ENCODE measurements at places on chromosomes 16 and 17.

DNA sequence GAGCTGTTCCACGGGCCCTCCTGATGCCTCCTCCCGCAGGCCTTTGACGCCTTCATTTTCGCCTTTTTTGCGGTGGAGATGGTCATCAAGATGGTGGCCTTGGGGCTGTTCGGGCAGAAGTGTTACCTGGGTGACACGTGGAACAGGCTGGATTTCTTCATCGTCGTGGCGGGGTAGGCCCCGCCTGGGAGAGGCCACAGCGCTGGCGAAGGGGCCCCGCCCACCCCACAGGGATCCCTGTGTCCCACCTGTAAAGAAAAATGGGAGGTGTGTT is 29.7 kb downstream of the TPSG1 start:
- DNase-seq: no peak

GRCh38 chr17:47884905-47885730 is 10.9 kb upstream of the SP2 start:
- no peak for DNase-seq

DNA sequence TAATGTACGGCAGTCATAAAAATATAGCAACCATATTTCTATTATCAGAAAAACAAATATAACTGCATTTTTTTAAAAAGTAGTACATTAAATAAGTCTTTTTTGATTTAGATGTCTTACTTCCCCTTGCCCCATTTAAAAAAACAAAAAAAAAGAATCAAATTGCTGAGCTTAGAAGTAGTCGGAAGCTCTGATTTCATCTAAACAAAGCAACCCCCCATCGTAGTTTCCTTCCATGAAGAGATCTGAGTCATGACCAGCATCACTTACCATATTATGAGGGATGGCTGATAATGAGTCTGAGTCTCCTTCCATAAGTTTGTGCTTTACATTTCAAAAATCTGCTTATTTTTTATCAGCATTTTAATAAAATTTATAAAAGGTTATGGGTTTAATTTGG is 86.2 kb downstream of the ITFG1 start:
- no peak for DNase-seq

- no peak for DNase-seq
Measured at GRCh38 chr16:88842308-88842756, 14.4 kb downstream of the GALNS start.

- DNase-seq: no peak
Measured at GRCh38 chr16:66155933-66156332, 210.6 kb upstream of the CDH5 start.

DNA sequence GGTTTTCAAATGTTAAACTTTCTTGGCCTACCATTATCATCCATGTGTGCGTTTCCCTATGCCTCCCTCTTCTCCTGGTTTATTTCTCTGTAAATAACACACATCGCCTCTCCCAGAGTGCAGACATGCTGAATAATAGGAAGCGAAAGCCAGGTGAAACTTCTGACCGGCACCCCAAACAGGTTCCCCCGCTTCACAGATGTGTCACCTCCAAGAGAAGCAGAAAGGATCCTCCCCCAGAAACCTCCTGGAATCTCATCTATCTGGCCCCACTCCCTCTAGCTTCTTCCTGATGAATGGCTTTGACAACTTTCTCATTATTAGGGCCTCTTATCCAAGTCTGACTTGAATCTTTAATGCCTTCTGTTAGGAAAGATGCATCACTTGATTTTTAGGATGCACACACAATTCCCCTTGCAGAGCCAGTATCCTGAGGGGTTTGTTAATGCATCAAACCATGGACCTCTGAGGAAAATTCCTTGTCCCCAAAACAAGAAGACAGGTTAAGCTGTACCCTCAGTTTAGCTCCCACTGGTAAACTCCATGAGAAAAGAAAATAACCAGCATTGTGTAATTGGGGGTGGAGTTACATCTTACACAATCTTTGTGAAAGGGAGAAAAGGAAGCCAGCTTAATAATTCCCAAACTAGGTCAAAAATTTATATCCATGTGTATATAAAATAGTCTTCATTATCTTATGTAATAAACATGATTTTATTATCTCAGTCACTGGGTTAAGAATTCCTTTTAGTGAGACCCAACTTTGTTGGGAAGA is 20.1 kb upstream of the HYDIN start:
- peak; percentile 1 for DNase-seq

GRCh38 chr16:9114842-9115241 is 23.4 kb downstream of the HAPSTR1 start:
- no peak for DNase-seq

GRCh38 chr16:66900721-66901441 is 17.8 kb downstream of the CDH16 start:
- DNase-seq: no peak

DNA sequence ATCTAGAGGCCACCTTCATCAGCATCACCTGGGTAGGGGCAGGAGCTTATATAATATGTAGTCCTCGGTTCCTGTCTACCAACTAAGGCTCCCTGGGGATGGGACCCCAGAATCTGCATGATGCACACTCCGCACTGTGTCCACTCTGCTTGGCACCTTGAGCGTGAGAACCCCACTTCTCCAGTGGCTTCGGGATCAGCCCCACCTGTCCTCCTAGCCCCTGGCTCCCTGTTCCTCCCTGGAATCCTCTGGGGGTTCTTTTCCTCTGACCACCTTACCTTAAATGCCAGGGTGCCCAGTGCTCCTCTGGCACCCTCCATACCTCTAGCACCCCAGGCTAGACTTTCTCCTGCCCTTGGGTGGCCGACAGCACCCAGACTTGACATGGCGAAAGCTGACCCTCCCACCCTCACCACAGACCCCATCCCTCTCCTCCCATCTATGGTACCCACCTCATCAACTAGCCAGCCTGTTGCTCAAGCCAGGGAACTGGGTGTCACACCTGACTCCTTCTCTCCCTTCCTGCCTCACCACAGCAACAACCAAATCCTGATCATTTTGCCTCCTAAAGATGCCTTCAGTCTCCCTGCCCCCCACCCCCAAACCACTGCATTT is 2.8 kb upstream of the NXPH3 start:
- no peak for DNase-seq

GRCh38 chr17:7218758-7219157 is 878 bp downstream of the DLG4 start:
- no peak for DNase-seq

- no peak for DNase-seq
Measured at GRCh38 chr16:27561216-27561615, 11.3 kb downstream of the KATNIP start.

DNA sequence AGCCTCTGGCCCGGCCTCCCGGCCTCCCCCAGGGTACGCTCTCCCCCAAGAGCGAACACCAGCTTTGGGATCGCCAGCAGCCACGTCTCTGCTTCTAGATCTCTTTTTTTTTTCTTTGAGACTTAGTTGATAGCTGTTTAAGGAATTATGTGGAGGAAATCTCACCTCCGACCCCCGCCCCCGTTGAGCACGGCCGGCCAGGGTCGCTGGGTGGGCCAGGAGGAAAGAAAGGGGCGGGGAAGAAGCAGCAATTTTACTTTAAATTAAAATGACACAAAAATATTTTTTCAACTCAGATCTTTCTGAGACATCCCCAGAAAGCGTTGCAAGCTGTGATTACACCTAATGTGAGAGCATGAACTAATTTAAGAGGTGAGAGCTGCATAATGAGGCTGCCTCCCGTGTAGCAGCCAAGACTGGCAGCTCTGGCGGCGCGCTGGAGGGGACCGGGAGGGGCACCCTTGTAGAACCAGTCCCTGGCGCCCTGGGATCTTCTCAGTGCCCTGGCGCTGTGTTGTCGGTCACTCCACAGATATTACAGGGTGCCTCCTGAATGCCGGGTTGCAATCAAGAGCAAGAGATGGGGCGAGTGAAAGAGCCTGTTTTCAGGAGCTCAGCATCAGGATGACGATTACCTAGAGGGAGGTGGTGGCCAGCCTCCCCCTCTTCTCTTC is 1.9 kb upstream of the CBLN1 start:
- DNase-seq: no peak

Measured in AG10803 (cell line).